ENCODE measurements at places on chromosomes 2 and 18. TPM values are rescaled to one million over a fixed set of nuclear protein-coding genes. Genes with fewer than 3 reads are reported as not detected.

- H3K4me1 ChIP-seq, result no peaks in the 10 kb centered on the region
- H3K27ac ChIP-seq, result no peak overlapping the region
- H3K27me3 ChIP-seq, result no peaks in the 10 kb centered on the region
- no peak for DNase-seq
- H3K36me3 ChIP-seq, result no peaks in the 10 kb centered on the region
Observed at GRCh38 chr2:109054865-109055264, 65.8 kb upstream of the EDAR start.

DNA sequence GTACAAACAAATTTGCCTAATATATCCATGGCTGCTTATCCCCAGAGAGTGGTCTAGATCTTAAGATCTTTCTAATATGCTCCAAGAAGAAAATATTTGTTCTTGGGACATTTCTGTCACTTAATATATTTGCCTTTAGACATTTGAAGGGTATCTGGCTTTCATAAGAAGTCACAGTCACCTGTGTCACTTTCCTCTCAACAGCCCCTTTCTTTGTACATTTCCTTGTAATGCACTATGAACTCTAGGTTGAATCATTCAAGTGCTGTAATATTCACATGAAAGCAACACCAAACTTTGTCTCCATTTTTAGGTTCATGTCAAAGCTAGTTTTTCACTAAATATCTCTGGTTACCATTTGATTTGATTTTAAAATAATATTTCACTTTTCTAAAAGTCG is 41.4 kb upstream of the NABP1 start:
- no peaks in the 10 kb centered on the region for H3K27me3 ChIP-seq
- H3K36me3 ChIP-seq, result no peaks in the 10 kb centered on the region
- DNase-seq, result no peak
- H3K4me3 ChIP-seq, result no peak overlapping the region
- H3K4me1 ChIP-seq, result no peaks in the 10 kb centered on the region
- no peak overlapping the region for H3K27ac ChIP-seq

DNA sequence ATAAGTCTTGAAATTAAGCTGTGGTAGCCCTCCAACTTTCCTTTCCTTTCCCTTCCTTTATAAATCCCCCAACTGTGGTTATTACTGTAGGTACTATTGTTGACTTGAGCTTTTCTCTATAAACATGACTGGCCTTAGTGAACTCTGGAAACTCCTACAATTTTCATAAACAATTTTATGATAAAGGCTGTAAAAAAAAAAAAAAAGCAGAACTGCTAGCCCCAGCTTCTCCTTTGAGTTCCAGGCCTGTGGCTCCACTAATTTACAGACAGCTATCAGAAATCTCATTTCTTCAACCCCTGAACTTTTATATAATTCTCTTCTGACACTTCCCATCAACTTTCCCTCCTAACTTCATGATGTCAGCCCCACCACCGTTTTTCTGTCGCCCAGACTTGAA is 174.3 kb downstream of the IKZF2 start:
- H3K27ac ChIP-seq, result no peak overlapping the region
- H3K36me3 ChIP-seq, result no peaks in the 10 kb centered on the region
- H3K4me1 ChIP-seq, result peaks cover 5% of the 10 kb centered on the region

DNAH6 gene
- total RNA-seq, result 0.78 TPM

CXCR1 gene
- 1.8 TPM for total RNA-seq

SLC4A5 gene
- 7.3 TPM for total RNA-seq

All from aorta (tissue), 5 donors.